ENCODE measurements at places on chromosomes 5 and 9.
A peak's percentile ranks its signal among the peaks of the same experiment; 100 is the strongest.

- no peak for DNase-seq
Measured at GRCh38 chr5:154860123-154860522, 1.7 kb downstream of the CNOT8 start.

DNA sequence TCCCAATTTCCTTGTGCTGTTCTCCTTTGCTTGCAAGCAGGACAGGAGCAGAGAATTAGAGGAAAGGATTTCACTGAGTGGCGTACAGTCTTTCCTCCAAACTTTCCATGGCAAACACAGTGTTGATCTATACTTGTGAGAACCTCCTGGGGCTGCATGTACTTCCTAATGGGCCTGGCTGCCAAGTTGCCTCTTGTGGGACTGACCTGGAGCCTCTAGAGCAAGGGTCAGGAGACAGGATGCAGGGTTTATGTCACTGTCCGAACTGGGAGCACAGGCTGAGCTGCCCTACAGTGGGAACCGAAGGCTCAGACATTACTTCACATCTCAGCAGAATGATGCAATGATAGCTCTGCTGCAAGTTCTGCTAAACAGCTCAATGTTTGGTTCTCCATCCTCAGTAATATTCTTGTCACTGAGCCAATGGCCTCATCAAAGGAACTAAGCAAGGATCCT is 102.3 kb downstream of the ENC1 start:
- no peak for DNase-seq

DNA sequence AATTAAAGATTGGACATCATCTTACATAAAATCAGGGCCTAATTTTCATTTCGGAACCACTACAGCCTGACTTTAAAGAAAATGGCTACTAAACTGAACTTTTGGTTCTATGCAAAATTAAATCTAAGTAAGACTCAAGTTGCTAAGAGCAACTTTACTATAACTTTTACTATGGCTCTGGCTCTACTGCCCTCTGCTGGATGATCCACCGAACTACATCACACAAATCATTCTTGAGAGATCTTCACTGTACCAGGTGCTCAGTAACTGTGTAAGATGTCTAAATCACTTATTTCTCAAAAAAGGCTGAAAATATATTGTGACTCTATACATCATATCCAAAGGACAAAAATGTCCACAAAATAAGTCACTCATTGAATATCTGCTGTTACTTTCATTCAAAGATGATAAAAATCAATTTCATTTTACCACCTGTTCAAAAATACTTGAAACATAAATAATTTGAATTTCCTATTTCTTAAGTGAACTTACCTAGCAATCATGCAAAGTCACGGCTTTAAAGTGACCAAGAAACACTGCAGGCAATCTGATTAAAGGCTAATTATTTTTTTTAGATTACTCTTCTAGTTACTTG is 13.5 kb downstream of the MOCS2 start:
- peak; percentile 52 for DNase-seq

DNA sequence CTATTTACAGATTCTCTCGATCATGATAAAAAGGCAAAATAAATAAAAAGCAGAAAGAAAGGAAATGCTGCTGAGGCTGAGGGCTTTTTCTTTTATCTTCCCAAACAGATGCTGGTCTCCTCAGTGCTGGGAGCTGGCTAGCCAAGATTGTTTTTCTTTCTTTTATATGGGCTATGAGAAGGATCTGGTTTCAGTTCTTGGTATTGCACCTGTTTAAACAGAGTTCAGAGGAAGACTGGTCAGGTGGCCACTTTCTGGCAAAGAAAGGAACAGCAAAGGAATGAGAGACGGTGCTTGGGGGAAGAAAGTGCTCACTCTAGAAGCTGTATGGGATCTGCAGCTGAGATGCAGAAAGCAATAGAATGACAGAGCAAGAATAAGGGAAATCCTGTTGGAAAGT is 88.9 kb downstream of the SLF1 start:
- DNase-seq, result no peak

DNA sequence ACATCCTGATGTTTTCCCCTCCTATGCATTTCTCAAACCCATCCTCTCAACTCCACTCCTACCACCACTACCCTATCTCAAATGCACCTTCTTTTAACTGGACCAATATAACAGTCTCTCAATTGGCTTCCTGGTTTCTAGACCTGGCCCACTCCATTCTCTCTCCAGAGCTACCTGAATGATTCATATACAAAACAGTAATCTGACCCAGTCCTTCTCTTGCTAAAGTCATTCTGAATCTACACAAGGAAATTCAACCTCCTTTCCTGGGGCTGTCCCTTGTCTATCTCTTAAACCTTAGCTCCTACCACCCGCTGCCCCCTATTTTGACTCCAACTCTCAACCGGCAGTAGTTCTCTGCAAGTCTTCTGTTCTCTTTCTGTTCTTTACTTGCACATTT is 97.2 kb downstream of the PCSK1 start:
- DNase-seq, result no peak

GRCh38 chr5:40841068-40841805 is at the start of gene CARD6:
TSS of gene CARD6 (plus strand) at chr5:40841367. CDS start at chr5:40841383, 16 bp downstream.
- DNase-seq, result no peak

DNA sequence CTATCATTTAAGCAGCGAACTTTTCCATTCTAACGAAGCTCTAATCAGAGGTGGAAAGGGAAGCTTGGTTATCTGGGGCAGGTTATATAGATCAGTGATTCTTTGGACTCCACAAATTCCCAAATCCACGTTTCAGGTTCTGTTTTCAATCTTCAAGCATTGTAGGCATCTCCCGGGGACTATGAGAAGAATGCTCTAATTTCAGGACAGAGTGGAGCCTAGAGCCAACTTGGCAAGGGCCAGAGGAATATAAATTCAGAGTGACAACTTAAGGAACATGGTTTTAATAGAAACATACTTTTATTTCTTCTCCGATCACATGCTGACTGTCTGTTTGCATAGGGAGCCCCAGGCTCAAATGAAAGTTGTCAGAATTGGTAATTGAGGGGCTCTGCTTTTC is 514.0 kb upstream of the KLF4 start:
- DNase-seq, result no peak

DNA sequence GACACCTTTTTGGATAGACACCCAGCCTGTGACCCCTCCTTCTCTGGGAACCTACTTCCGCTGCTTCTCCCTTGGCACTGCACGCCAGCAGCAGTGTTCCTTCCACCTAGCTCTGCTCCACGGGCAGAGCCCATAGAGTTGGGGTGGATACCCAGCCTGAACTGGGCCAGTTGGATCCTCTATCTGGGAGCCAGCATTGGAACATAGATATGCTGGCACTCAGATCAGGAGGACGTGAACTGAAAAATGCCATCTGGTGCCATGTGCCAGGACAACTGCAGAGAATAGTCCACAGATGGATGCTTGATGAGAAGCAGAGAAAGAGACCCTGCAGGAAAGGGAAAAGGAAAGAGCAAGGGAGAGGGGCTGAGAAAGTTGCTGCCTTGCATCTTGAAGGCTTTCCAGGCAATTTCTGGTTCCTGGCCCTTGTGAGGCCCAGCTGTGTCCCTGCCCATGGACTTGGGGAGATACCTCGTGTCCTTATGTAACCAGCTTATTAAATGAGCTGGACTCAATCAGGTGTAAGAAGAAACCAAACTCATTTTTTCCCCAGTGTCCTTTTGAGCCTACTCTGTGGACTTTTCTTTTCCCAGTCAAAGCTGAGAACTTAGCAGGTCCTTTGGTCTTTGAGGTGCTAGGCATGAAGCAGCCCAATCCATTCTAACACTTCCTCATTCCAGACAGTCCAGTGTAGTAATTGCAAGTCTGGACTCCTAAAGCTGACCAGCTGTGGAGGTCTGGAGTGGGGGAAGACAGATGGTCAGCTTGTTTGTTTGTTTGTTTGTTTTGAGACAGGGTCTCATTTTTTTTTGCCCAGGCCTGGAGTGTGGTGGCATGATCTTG is 39.1 kb downstream of the ANGPTL2 start:
- DNase-seq, result no peak

DNA sequence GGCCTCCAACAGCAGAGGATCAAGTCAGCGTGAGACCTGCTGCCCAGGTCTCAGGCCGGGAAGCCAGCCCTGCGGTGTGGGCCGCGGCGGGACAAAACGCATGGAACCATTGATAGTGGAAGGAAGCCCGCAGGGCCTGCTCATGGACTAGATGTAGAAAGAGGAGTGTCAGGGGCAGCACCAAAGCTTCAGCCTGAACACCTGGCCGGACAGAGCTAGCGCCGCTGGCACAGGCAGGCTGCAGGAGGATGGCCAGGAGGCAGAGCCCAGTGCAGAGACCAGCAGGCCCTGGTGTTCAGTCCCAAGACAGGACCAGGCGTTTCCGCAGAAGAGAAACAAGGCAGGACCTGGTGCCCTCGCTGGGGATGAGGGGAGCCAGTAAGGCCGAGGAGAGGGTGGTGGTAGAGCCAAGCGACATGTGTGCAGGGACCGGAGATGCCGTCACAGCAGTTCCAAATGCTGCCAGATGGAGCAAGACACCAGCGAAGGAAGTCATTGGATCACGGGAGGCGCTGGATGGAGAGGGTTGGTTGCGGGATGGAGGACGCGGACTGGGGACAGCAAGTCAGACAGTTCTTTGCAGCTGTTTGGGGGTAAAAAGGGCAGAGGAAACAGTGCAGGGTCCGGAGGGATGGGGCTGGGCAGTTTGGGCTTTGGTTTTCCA is 42.1 kb upstream of the OLFM1 start:
- peak; percentile 42 for DNase-seq

- DNase-seq, result no peak
Measured at GRCh38 chr9:98083061-98083501, 26.5 kb downstream of the NANS start.

GRCh38 chr5:174708476-174709207 is 15.7 kb upstream of the MSX2 start:
- DNase-seq, result no peak

DNA sequence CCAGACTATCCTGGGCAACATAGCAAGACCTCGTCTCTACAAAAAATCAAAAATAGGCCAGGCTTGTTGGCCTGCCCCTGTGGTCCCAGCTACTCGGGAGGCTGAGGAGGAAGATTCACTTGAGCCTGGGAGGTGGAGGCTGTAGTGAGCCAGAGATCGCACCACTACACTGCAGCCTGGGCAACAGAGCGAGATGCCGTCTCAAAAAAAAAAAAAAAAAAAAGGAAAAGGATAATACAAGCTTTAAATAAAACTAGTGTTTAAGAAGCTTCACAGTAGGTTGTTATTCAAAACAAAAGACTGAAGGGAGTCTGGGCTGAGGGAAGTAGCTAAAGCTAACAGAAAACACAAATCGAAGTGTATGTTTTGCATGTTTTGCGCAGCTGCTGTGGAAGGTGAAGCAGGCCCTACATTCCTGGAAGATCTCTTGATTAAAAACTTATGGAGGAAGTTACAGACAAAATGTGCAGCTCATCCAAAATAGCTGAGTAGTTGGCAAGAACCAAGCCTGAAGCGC is 581 bp upstream of the C9orf40 start:
- no peak for DNase-seq

GRCh38 chr9:112013266-112013665 is 116.7 kb downstream of the UGCG start:
- DNase-seq, result no peak

- DNase-seq, result no peak
Measured at GRCh38 chr9:27329291-27329690, 32.3 kb upstream of the EQTN start.

GRCh38 chr5:39205550-39205949 is 13.8 kb downstream of the FYB1 start:
- DNase-seq, result no peak

DNA sequence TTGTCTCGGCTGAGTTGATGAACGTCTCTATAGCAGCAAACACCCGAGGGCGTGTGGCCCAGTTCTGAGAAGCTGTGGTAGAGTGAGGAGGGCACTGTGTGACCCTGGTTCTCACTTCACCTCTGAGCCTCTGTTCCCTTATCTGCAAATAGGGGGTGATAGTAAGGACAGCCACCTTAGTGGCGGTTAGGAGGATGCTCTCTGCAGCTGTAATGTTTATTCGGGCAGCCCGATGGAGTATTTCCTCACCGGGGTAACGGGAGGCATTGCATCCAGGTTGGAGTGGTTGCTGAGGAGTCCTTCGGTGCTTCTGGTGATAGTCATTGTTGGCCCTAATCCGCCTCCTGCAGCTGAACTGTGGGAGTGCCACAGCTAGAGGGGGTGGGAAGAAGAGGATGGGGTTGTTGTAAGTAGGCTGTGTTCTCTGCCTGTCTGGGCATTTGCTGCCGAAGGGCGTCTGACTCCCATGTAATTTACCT is 13.9 kb downstream of the PRRC2B start:
- no peak for DNase-seq

DNA sequence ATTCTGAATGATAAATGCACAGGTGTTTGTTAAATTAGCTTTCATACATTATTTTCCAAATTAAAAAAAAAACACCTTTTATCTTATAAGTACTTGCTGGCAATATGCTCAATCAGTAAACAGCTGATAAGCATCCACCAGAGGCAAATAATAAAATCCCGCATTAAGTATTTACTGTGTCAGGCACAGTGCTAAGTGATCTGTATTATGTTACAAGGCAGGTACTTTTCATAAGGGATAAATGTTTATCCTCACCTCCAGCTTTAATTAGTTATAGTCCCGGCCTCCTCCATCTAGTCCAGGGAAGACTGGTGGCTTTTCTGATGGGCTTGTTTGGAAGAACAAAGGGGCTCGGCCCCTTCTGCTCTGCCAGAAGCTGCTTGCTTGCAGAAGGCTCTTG is 40.1 kb downstream of the PFDN1 start:
- no peak for DNase-seq

DNA sequence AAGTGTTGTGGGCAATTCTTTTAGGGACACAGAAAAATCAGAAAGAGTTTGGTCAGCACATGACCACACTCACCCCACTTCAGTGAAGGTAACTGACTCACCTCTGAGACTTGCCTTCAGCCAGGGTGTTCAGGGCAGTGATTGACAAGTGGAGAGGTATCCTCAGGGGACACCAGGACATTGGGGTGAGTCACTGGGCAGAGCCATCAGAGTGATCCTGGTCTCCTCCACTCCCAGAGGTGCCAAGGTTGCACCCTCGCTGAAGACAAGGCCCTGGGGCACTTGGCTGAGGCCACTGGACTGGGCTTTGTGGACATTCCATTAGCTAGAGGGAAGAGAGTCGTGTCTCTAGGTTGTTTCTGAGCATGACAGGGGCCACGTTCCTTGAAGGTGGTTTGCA is 113.4 kb downstream of the GADD45G start:
- DNase-seq, result no peak

DNA sequence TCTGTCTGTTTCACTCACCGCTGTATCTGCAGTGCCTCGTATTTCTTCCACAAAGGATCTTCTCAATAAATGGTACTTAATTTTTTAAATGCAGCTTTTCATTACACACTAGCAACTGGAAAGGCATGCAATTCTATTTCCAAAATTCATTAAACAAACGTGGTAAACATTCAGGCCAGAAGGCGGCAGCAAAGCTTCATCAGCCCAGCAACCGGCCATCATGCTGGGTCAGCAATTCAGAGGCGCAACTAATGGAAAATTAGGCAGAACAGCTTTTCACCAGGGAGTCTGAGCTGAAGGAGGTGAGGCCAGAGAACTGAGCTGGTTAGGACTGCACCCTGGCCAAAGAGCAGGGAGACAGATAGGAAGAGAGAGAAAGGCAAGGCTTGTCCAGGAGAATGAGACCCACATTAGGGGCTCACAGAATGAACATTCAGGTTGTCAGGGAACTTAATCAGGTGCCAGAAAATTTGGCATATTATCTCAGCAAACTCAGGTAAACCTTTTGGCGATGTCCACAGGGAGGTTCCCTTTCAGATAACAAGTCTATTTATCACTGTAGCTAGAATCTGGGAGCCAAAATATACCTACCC is 17.7 kb upstream of the RNF180 start:
- DNase-seq, result peak; percentile 25

All from breast epithelium (tissue), 4 donors.